ENCODE measurements at places on chromosomes 16 and 17. TPM values are rescaled to one million over a fixed set of nuclear protein-coding genes. Genes with fewer than 3 reads are reported as not detected.

RHBDF1 gene
- 76.9 TPM for polyA plus RNA-seq

HASPIN gene
- 12.0 TPM for polyA plus RNA-seq

NUFIP2 gene
- 81.9 TPM for polyA plus RNA-seq

PRKCB gene
- 16.7 TPM for polyA plus RNA-seq
